Stimulated activated CD8-positive, alpha-beta memory T cell treated with anti-CD3 and anti-CD28 coated beads, Interleukin-7, amount 100 ng/mL, for 4 hours (primary cell): ENCODE measurements at places on chromosomes 4 and X.

- DNase-seq = no peak
Observed at GRCh38 chr4:154314248-154314647, 177.4 kb downstream of the DCHS2 start.

- DNase-seq = no peak
Observed at GRCh38 chr4:87555773-87556619, 26.8 kb upstream of the SPARCL1 start.

GRCh38 chr4:26806331-26806730, 54.3 kb upstream of the STIM2 start:
- no peak for DNase-seq

GRCh38 chr4:76783836-76784235, 114.1 kb downstream of the SOWAHB start:
- DNase-seq = no peak

DNA sequence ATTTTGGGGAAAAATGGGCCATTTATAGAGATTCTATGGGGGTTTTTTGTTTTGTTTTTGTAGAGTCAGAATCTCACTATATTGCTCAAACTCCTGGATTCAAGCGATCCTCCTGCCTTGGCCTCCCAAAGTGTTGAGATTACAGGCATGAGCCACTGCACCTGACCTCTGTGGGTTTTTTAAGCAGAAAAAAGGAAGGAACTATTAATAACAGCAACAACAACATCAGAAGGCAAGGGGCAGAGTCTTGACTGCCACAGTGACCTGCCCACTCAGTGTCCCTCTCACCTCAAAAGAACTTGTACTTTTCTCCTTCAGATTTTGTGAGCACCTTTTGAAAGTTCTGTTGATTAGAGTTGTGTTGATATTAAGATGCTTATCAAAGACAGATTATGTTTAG, 48.1 kb downstream of the FNIP2 start:
- no peak for DNase-seq

- DNase-seq = no peak
Observed at GRCh38 chr4:128358913-128359279, 71.3 kb upstream of the PGRMC2 start.

DNA sequence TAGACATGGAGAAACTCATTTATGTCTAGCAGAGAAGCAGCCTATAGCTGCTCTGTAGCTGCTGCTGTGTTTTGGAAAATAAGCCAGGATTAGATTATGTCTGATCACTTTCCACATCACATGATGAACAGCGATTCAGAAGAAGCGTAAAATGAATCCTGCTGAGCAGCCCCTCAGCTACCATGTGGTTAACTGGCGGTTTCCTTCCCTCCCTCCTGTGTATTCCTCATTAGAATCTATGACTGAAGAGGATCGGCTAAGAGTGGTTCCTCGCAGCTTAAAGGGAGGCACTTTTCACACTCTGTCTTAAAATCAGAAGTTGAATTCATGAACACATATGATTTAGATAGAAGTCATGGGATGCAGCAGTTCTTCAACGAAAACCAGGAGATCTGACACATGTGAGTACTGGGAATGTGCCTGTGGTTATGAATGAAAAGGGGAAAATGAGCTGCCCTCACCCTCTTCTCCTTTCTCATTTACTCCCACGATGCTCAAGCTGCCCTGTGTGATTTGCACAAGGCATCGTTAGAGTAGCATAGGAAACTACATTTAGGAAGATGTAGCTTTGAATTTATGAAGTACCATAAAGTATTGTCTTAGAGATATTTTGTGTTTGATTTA, at the start of gene PPEF1:
TSS of gene PPEF1 (plus strand) at position 220 of the 624 bp plus-strand sequence. CDS start at position 356, 136 bp downstream.
- no peak for DNase-seq

DNA sequence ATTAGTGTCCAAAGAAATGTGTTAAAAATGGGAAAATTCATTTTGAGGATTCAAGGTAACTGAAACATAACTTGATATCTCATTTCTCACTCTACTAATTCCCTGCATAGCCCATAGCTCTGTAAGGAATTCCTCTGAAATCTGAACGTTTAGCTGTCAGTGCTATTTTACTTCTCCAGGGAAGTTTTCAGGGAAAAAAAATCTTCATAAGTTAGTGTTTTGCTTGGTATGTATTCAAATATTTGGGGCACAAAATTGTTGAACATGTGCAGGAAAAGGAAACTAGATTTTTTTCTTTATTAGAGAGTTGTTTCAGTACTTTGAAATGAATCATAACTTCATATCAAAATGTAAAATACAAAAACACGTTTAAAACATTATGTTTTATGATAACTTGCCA, 891.4 kb downstream of the CENPC start:
- DNase-seq = no peak

DNA sequence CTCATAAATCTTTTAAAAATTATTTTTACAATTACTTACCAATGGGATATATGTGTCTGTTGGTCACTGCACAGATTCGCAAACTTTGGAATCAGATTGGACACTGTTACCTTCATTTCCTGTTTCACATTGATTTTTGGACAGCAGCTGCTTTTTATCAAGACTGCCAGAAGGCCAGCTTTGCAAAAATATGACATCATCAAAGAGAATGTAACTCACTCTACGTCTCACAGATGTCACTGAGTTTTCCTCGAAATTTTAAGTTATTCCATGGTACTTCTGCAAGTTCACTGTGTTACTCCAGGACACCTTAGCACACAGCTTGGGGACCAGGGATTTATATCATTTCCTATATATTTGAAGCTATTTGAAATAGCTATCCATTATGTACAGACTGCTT, 31.8 kb upstream of the MAGEB2 start:
- no peak for DNase-seq

GRCh38 chrX:74521961-74522751, 92.3 kb downstream of the RLIM start:
- no peak for DNase-seq

DNA sequence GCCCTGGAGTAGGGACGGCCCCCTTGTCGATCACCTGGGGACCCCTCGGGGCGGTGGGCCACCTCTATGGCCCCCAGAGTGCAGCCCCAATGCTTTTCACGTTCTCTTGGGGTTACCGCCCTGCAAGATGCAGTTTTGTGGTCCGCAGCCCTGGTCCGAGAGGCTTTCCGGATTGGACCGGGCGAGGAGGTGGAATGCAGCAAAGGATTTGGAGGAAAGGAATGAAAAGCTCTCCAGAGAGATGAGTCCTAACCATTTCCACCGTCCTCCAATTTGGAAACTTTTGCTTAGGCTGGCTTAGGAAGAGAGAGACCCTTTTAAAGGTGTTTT, 601 bp downstream of the SLC25A43 start:
- no peak for DNase-seq

GRCh38 chr4:107018344-107018735, 17.8 kb downstream of the DKK2 start:
- no peak for DNase-seq

DNA sequence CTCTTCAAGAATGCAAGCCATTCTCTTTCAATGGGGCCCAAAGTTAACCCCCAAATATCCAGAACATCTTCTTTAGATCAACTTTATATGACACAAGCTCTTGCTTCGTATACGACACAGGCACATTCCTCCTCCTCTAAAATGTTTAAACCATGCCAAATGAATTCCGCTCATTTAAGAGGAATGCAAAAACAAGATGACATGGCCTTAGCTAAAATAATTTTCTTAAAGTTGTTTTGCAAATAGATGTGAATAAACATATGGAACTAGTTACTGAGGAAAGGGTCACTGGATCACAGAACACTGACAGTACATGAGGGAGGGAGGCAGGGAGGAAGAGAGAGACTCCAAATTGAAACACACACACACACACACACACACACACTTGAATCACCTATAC, 97.4 kb downstream of the RASL11B start:
- no peak for DNase-seq

- no peak for DNase-seq
Observed at GRCh38 chr4:3823496-3824341, 57.5 kb downstream of the ADRA2C start.

DNA sequence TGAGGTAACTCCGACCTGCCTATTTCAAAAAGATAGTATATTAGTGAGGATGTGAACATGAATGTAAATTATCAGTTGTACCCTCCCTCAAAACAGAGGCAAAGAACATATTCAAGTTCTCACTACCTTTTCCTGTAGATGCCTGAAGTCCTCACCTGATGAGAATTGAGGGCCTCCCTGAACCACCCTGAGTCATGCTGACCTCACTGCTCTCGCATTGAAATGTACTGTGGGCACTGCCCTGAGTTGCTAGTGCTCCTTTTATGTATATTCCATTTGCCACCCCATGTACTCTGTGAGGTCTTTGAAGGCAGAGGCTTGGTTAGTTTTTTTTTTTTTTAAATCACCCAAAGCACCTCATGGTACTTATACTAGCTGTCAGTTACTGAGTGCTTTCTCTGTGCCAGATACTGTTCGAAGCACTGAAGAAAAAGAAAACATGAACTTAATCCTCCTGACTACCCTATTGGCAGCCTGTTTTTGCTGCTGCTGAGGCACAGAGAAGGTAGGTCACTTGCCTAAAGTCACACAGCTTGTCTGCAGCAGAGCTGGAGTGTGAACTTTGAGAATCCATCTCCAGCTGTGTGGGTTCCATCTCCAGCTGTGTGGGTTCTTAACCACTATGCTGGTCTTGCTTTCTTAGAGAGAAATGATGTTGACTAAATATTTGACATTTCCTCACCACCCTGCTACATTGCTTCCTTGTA, 253.1 kb upstream of the GPC4 start:
- DNase-seq = no peak

- DNase-seq = no peak
Observed at GRCh38 chr4:92651536-92651935, 347.8 kb downstream of the GRID2 start.

DNA sequence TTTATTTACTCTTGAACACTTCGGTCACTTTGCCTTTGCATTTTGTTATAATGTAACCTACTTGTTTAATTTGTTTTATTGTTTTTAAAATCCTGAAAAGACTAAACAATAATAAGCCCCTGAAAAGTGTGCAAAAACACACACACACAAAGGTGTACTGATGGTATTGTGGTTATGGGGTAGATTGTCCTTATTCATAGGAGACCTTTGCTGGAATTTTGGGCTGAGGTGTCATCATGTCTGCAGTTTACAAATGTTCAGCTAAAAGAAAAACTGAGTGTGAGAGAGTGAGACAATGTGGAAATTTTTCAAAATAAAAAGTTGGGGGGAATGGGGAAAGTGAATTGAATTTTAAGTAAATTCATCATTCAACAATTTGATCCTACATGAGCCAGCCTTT, 174.9 kb downstream of the QDPR start:
- no peak for DNase-seq

GRCh38 chrX:12951595-12951975, 23.3 kb upstream of the TMSB4X start:
- DNase-seq = no peak

DNA sequence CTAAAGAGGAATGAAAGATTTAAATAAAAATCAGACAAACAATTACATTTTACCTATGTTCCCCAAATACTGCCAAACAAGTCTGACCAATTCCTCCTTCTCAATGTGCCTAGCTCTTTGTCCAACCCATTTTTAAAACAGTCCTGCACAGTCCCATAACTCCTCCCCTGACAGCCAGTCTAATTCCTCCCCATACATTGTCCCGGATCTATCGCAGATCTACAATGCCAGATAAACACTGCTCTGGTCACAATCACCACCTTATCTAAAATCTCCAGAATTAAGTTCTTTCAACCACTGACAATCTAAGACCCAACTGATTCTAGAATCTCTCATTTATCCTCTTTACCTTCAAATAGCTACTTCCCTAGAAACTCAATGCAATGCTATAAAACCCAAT, 176.0 kb downstream of the APBB2 start:
- no peak for DNase-seq

GRCh38 chr4:52550186-52550585, 108.9 kb downstream of the USP46 start:
- DNase-seq = no peak

- DNase-seq = no peak
Observed at GRCh38 chr4:131584587-131584986, 1564.5 kb upstream of the PCDH10 start.

- no peak for DNase-seq
Observed at GRCh38 chr4:126756050-126756829, 876.5 kb upstream of the INTU start.

GRCh38 chrX:149937871-149938426, 342 bp downstream of the EOLA2 start:
- no peak for DNase-seq
